RCC 7860 (cell line): ENCODE measurements at places on chromosomes 4 and X.
A peak's percentile ranks its signal among the peaks of the same experiment; 100 is the strongest.

GRCh38 chr4:3019145-3019846, 55.0 kb downstream of the HTT-AS start:
- no peak for DNase-seq

GRCh38 chr4:76430519-76431388, 4.3 kb upstream of the SHROOM3 start:
- DNase-seq: peak; percentile 46

DNA sequence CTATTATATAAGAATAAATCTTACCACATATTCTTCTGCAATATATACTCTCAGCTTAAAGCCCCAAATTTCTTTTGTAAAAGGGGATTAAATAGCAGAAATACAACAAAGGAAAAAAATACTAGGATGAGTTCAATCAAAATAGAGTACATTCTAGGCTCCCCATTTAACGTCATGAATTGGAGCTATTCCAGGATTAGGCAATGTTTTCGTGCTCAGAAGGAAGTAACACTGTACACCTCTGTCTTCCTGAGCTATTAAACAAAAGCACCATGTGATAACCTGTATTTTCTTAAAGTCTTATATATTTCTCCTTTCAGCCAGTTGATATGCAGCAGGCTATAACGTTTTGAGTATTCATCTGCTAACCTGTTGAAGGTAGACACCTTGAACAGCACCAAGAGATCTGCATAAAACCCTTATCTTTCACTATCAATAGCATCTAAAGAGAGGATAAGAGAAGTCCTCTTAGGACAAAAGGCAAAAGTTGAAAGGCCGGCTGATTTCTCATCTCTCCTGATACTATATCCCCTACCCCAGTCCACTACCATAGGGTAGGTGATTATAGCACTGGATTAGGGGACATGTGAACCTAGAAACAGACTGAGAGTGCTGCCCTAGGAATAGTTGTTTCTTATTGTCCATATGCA, 31.5 kb downstream of the TEC start:
- DNase-seq: no peak

GRCh38 chr4:1205586-1206298, 33.4 kb upstream of the SPON2 start:
- DNase-seq: no peak

- no peak for DNase-seq
These were observed 129.0 kb downstream of the C4orf51 start for GRCh38 chr4:145808848-145809512.

- DNase-seq: no peak
These were observed 42.2 kb upstream of the EPGN start for GRCh38 chr4:74266081-74266480.

GRCh38 chr4:961351-962230, 11.8 kb downstream of the DGKQ start:
- DNase-seq: no peak

GRCh38 chrX:108582151-108582550, 142.5 kb downstream of the COL4A5 start:
- DNase-seq: no peak

DNA sequence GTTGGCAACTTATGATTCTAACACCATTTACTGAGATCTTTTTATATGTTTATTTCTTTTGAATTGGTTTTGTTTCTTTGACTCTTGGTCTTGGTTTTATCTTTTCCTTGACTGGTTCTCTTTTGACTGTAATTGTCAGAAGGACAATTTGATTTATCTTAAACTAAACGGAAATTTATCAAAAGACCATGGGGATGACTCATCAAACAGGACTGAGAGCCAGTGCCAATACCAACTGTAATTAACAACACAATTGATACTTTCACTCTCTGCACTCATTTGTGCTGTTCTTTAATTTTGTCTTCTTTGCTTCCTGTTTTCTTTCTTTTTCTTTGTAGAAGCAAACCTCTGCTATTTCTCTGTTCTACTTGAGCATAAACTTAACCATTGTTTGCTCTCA, 776.8 kb downstream of the CCSER1 start:
- no peak for DNase-seq

- DNase-seq: peak; percentile 4
These were observed 275.2 kb upstream of the EDA2R start for GRCh38 chrX:66914080-66914479.

DNA sequence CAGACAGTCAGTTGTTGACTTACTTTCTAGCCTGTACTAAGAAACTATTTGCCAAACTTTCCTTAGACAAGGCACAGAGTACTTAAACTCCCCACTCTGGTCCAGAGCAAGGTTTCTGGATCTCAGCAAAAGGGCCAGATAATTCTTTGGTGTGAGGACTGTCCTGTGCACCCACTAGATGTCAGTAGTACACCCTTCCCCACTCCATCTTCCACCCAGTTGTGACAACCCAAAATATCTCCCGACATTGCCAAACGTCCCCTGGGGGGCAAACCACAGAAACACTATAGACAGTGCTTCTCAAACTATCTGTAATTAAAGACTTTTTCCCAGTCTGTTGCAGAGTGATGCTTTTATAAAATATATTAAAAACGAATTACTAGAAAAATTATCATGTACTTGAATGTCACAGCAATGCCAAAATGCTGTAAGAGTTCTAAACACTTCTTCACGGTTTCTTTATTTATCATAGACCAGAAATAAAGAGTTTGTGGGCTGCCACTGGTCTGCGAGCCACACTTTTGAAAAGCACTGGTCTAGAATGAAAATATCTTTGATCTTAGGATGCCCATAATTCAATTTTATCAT, 203.5 kb downstream of the PRDM5 start:
- DNase-seq: no peak

- no peak for DNase-seq
These were observed 15.1 kb upstream of the PIGA start for GRCh38 chrX:15350329-15350996.

GRCh38 chr4:54227256-54228055, 1.6 kb upstream of the PDGFRA start:
- no peak for DNase-seq

DNA sequence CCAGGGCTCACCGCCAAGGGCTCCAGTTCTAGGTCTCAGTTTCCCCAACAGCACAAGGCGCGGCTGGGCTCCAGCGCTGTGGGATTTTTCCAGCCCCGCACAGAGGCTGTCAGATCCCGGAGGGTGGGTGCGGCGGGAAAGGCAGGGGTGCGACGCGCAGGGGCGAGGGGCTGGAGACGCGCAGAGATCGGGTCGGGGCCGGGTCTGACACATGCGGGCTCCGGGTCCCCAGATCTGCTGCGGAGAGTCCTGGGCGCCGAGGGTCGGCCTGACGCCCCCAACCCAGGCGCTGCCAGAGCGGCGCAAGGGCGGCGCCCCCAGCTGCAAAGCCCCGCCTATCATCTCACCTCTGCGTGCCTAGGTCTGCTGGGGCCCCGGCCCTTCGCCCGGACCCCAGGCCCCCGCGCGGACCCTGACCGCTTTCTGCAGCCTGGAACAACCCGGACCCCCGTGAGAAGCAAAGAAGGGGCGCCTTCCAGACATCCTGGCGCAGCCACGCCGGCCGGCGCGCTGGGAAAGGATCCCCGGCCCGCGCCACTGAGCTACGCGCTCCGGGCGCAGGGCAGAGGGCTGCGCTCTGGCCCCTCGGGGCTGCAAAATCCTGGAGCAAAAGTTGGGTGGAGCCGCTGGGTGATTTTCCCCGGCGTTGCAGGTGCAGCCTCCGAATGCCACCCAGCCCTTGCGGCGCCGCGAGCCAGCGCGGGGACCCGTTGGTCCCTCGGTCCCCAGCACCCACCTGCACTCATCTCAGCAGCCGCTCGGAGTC, 486 bp downstream of the ABLIM2 start:
- DNase-seq: no peak

GRCh38 chr4:118991686-118992085, 103.0 kb downstream of the SYNPO2 start:
- no peak for DNase-seq

GRCh38 chrX:22616867-22617266, 344.2 kb downstream of the CBLL2 start:
- DNase-seq: no peak

DNA sequence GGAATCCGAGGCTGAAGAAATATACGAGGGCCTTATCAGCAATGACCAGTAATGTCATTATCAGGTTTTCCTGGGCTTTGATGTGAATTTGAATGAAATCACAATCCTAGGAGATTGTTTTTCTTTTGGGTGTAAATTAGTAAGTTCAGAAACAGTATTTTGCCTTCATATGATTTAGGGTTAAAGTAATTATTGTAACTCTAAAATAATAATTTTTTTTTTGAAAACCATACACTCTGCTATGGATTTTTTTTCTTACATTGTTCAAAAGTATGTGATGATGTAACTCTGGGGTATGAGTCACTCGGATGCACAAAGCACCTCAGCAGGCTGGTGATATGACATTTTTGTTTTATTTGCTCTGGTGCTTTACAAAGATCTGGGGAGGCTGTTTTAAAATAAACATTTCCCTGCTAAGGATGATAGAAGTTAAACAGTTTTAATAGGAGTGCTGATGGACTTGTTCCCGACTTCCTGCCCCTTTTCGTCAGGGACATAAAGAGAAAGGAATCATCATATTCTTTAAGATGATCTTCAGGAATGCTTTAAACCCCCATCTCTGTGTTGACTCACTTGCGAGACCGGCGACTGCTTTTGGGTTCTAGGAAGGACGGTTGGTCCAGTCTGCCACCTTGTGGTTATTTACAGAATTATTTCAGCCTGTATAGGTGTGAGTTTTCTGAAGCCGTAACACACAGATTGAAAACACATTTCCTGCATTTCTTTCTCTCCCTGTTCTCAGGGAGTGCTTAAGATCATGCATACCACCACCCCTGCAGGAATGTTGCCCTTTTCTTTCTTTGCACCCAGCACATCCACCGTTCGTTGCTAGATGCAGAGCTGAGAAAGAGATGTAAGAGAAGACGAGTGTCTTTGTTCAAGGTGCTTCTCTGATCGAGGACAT, 72.5 kb downstream of the RAPGEF2 start:
- DNase-seq: peak; percentile 78

- no peak for DNase-seq
These were observed 1351.7 kb upstream of the ADGRL3 start for GRCh38 chr4:59848457-59848856.

DNA sequence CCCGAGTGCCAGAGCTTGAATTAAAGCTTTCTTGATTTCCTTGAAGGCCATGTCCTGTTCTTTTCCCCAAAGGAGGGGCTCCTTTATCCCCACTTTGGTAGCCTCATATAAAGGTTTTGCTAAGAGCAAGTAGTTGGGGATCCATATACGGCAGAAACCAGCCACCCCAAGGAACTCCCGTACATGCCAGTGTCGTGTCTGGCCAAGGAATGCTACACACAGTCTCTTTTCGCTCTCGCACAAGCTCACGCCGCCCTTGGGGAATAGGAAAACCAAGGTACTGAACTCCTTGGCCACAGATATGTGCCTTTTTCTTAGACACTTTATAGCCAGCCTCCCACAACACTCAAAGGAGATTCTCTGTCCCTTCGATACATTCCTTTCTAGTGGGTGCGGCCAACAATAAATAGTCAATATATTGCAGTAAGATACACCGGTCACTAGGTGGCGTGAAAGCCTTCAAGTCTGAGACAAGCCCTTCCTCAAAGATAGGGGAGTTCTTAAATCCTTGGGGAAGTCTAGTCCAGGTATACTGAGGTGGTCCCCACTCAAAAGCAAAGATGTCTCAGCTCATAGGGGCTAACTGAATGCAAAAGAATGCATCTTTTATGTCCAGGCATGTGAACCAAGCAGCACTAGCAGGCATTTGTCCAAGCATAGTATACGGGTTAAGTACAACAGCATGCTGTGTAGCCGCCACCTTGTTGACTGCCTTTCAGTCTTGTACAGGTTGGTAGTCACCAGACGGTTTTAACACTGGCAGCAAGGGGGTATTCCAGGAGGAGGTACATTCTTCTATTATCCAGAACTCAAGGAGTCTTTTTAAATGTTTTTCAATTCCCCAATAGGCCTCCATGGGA, 57.8 kb upstream of the XAGE1B start:
- peak; percentile 45 for DNase-seq

DNA sequence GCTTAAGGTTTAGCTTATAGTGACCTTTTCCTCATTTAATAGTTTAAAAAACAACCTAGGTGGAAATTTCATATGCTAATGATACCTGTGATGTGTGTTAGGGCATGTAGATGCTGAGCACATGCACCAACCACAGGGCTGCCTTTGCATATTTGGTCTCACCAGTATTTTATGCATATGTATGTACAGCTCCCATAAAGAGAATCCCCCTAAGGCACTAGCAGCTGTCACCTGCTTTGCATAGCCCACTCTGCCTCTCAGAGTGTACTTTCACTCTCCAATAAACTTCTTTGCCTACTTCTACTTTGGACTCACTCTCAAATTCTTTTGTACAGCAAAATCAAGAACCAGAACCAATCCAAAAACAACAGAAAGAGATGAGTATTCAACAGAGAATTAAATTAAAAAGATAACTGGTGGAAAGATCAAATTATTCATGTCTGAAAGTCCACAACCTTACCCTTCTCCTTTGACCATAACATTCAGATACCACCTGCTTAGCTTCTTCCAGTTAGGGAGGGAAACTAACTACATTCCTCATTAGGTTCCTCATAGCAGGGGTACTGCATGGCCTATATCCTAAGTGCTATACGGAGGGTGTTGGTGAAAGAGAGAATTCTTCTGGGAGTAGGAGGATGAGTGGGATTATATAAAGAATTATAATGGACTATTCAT, 250.5 kb downstream of the STPG2 start:
- DNase-seq: no peak

GRCh38 chr4:123667496-123667895, 270.9 kb downstream of the SPRY1 start:
- DNase-seq: no peak

DNA sequence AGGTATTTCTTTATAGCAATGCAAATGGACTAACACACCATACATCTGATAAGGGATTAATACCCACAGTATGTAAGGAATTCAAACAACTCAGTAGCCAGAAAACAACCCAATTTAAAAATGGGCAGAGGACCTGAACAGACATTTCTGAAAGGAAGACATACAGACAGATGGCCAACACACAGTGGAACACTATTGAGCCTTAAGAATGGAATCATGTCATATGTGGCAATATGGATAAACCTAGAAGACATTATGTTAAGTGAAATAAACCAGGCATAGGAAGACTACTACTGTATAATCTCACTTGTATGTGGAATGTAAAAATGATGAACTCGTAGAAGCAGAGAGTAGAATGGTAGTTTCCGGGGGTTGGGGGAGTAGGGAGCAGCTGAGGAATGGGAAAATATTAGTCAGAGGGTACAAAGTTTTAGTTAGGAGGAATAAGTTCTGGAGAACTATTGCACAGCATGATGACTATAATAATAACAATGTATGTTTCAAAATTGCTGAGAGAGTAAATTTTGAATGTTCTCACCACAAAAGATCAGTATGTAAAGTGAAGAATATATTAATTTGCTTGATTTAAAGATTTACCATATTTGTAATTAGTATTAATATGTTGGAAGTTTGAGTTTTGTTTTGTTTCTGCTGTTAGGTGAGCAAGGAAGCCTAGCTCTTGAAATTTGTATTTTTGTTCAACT, 25.2 kb downstream of the WDR44 start:
- no peak for DNase-seq

GRCh38 chr4:55032788-55033187, 92.6 kb downstream of the KDR start:
- no peak for DNase-seq

- DNase-seq: no peak
These were observed 9.7 kb upstream of the ADRA2C start for GRCh38 chr4:3756343-3757059.
